ENCODE measurements at places on chromosomes 5 and 9.

- DNase-seq = no peak
Observed at GRCh38 chr5:1005904-1006655, 2.5 kb upstream of the NKD2 start.

DNA sequence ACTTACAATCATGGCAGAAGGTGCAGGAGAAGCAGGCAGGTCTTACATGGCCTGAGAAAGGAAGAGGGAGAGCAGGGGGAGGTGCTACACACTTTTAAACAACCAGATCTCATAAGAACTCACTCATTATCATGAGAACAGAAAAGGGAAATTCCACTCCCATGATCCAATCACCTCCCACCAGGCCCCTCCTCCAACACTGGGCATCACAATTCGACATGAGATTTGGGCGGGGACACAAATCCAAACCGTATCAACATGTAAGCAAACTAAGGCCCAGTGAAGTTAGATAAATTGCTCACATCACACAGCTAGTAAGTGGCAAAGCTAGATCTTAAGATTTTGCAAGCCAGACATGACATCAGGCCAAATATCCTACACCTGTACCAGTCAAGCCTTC is 48.3 kb upstream of the RIC1 start:
- DNase-seq = no peak

GRCh38 chr9:96418920-96419690 is 935 bp upstream of the ZNF367 start:
- DNase-seq = peak; percentile 74

DNA sequence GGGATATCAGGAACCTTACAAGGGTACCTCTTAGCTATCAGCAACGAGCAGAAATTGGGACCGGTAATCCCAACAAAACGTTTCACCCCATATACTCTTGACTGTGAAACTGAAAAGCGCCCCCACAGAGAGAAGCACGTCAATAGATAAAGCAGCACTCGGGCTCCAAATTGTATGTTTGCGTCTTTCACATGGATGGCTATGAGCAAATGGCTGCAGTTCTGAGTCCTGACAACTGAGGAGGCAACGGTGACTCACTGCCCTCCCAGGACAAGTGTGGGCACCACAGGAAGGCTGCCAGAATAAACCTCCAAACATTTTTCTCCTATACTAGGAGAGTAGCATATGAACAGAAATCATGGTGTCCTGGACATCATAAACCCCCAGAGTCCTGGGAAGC is 36.6 kb downstream of the SEMA4D start:
- no peak for DNase-seq

GRCh38 chr5:140322751-140323731 is 20.1 kb upstream of the PFDN1 start:
- DNase-seq = no peak

- no peak for DNase-seq
Observed at GRCh38 chr5:163706053-163706771, 200.8 kb downstream of the MAT2B start.

- DNase-seq = no peak
Observed at GRCh38 chr5:160629003-160629402, 207.3 kb downstream of the PTTG1 start.

- DNase-seq = no peak
Observed at GRCh38 chr5:109905906-109906305, 216.2 kb downstream of the MAN2A1 start.

DNA sequence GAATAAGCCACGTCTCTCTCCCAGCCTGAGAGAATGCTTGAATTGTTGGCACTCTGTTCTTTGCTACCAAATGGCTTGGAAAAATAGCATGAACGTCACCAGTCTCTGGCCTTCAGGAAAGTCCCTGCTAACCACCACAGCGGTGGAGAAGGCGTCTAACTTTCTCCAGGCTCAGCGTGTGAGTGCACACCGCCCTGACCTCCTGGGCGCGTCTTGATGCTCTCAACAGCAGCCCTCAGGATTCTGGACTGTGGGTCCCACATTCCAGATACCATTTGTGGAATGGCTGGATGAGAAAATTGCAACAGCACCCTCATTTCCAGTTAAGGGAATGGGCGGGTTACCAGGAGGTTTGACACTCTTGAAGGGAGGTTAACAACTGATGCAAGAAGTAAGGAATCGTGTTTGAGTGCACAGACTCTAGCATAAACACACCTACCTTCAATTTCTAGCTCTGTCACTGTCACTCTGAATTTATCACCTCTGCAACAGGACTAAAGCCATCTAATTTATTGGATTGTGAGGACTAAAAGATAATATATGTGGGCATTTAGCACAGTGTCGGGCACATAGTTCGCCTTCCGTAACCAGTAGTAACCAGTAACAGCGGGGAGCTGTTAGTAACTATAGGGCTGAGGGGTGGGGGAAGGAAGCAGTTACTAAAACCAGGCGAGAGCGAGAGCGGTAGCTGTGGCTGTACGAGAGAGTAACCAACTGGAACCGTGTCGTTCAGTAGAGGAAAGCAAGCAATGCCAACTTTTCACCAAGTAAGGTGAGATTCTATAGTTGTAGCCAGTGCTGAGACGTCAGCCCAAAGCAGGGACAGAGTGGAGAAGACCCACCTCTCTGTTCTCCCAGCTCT is 807 bp upstream of the PLGRKT start:
- DNase-seq = no peak

GRCh38 chr5:112975721-112976431 is 722 bp upstream of the DCP2 start:
- DNase-seq = no peak

GRCh38 chr9:127828262-127829031 is 25.8 kb downstream of the FPGS start:
- DNase-seq = peak; percentile 87

- no peak for DNase-seq
Observed at GRCh38 chr9:137530331-137530730, 19.9 kb downstream of the PNPLA7 start.

- peak; percentile 63 for DNase-seq
Observed at GRCh38 chr5:160197341-160198144, 31.8 kb upstream of the FABP6 start.

GRCh38 chr5:4906786-4907185 is 233.3 kb upstream of the ADAMTS16 start:
- DNase-seq = no peak

DNA sequence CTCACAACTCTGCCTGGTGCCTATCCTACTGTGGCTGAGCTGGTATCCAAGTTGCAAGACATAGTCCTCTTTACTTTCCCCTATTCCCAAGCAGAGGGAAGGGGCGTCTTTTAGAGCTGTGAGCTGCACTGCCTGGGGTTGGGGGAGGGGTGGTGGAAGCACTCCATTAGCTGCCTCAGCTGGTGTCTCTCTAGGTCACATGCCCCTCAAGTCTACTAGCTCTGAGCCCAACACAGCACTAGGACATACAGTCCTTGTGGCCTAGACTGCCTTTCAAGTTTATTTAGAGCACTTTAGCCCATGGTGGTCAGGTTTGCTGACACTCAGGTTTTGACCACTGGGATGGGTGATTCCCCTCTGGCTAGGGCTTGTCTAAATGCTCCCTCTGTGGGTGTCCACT is 54.7 kb downstream of the SREK1 start:
- DNase-seq = no peak

GRCh38 chr5:132067451-132067850 is 6.1 kb upstream of the CSF2 start:
- no peak for DNase-seq

GRCh38 chr5:173950829-173951228 is 38.1 kb upstream of the C5orf47 start:
- no peak for DNase-seq

GRCh38 chr5:73213566-73213998 is 40.6 kb downstream of the TMEM174 start:
- DNase-seq = no peak

GRCh38 chr5:123119334-123119986 is 30.4 kb downstream of the PRDM6 start:
- no peak for DNase-seq

DNA sequence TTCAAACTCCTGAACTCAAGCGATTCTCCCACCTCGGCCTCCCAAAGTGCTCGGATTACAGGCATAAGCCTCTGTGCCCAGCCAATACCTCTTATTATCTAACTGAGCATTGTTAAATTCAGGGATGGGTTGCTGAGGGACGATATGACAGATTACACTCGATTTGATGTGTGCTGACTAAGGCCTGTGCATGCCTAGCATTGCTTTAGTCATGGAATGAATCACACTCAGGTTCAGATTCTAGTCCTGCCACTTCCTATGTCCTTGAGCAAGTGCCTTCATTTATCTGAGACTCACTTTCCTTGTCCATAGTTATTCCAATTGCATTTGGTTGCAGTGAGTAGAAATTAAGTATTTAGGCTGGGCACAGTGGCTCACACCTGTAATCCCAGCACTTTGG is 19.5 kb downstream of the THBS4 start:
- no peak for DNase-seq

DNA sequence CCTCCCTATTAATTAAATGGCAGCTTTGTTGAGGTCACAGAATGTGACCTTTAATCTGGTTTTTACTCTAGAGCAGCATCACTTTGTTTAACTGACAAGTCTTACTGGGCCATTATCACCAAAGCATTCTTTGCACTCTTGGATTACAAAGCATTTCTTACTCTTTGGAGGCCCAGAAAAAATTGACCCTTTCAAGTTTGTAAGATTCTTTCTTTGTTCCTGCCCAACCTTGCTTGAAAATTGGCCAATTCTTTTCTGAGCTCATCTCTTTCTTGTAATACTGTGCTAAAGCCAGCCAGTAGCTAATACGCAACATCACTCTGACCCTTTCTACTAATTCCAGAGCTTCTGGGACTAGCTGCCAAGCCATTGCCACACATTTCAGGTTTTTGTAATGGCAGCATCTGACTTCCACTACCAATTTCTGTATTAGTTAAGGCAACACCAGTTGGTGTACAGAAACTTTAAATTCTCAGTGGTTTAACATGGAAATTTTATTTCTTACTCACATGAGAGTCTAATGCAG is 131.6 kb downstream of the PRDM6 start:
- no peak for DNase-seq

- DNase-seq = no peak
Observed at GRCh38 chr5:146310540-146310939, 28.1 kb upstream of the POU4F3 start.

- DNase-seq = no peak
Observed at GRCh38 chr9:126702151-126703001, 88.6 kb downstream of the LMX1B start.

DNA sequence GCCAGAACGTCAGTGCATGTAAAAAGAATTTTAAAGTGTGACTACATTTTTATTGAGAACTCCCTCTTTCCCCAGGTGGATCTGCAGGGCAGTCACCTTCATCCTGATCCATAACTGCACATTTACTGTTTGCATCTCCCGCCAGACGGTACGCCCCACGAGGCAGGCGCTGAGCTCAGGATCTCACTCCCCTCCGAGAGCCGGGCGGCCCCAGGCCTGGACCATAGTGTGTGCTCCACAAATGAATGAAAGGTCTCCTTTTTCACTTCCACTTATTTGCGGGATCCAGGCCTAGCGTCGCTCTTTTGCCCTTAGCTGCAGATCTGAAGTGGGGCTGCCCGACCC is 378 bp downstream of the DROSHA start:
- peak; percentile 26 for DNase-seq

All from SK-N-DZ (cell line).